ENCODE measurements at places on chromosomes 1 and 21. TPM values are rescaled to one million over a fixed set of nuclear protein-coding genes. Genes with fewer than 3 reads are reported as not detected.

The PRAMEF26 gene
- not detected for total RNA-seq

DNA sequence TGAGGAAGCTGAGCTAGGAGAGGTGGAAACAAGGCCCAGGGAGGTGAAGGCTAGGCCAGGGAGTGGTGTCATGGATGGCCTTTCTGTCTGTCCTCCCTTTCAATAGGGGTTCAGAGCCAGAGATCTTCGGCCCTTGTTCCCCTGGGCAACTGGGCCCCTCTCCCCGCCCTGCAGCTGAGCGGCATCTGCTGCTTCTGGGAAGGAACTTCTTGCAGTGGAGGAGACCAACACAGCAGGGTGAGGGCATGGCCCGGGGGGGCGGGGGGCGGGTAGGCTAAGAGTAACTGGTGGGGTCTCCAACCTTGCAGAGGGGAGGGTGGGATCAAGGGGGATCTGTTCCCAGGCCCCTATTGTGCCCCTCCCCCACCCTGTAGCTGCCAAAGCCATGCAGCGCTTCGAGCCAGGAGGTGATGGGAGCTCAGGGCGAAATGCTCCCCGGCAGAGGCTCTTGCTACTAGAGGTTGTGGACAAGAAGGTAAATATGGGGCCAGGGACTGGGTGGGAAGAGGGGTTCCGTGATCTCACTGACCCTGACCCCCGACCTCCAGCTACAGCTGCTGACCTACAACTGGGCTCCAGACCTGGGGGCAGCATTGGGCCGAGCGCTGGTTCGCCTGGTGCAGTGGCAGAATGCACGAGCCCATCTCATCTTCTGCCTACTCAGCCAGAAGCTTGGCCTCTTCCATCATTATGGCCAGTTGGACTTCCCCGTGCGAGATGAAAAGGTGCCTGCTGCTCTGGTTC lies 11.7 kb downstream of the HYI start:
- DNase-seq = no peak

DNA sequence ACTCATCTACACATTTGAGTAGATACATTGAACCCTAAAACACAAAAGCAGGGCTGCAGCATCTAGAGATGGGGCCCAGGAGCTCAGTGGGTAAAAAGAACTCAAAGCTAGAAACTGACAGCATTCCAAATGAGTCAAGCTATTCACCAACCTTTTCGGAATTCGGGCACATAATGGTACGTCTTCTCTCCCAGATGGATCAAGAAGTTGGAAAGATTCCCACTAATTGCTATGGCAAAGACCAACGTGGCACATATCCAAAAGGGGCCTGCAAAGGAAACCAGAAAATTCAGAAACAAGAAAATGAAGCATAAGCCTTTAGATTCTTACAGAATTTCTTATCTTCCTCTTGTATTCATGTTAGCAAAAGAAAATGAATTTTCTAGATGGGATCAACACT lies 18.4 kb downstream of the YIPF1 start:
- DNase-seq = no peak

DNA sequence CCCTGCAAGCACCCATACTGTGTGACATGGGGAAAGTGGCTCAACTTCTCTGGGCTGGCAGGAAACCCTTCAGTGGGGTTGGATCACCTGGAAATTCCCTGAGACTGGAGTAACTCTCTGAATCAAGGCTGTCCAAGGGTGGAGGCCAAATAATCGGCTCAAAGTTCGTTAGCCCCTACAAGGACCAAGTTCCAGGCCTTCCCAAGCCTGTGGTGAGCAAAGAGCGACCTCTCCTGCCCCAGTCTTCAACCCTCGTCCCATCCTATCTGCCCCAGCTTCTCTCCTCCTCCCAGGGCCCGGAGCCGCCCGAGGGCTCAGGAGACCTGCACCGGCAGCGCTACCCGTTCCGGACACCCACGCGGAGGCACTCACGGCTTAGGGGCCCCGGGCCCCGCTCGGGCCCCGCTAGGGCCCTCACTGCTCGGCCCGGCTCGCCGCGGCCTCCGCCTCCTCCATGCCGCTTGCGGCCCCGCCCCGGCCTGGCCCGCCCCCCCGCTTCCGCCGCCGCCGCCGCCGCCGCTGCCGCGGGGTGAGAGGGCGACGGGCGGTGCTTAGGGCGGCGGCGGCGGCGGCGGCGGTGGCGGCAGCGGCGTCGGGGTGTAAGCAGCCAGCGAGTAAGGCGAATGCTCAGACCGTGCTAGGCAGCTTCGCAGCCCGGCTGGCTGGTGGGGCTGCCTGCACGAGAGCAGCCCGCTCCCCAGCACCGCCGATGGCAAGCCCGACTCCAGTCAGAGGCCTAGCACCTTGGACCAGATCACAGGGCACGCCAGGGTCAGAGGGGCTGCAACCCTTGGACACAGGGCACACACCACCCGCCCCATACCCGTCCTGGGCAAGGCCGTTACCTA lies at the start of gene POMGNT1:
POMGNT1 (minus strand) TSS at position 471 of the 848 bp plus-strand sequence. CDS start 613 bp downstream, outside the sequence.
- peak; percentile 58 for DNase-seq

Measured in HT1080 (cell line).